Immature natural killer cell (primary cell): ENCODE measurements at places on chromosomes 5 and 9.
A peak's percentile ranks its signal among the peaks of the same experiment; 100 is the strongest.

GRCh38 chr5:27465140-27465539, 426.8 kb upstream of the CDH9 start:
- DNase-seq, result no peak

DNA sequence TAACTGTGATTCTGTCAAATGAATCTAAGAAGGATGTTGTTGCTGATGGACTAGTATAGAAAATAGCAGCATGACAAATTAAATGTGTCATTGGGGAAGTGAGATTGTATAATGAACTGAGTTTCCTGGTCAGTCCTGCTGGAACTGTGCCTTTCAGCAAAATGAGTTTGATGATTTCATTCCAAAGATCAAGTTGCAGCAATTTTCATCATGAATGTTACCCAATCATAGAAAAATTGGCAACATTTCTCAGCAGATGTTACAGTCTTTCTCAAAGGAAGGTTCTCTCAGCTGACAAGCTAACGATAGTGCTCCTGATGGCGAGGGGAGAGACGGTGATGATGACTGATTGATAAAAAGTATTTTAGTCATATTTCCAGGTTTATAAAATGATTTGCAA, 10.7 kb downstream of the PCDHAC2 start:
- no peak for DNase-seq

DNA sequence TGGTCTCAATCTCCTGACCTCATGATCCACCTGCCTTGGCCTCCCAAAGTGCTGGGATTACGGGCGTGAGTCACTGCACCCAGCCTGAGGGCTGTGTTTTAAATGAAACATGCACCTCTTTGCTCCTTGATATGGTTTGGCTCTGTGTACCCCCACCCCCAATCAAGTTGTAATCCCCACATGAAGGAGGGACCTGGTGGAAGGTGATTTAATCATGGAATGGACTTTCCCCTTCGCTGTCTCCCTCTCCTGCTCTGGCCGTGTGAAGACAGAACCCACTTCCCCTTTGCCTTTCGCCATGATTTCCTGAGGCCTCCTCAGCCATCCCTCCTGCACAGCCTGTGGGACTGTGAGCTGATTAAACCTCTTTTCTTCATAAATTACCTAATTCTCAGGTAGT, 12.5 kb upstream of the NOTCH1 start:
- no peak for DNase-seq

GRCh38 chr5:169914766-169915165, 65.5 kb downstream of the INSYN2B start:
- no peak for DNase-seq

DNA sequence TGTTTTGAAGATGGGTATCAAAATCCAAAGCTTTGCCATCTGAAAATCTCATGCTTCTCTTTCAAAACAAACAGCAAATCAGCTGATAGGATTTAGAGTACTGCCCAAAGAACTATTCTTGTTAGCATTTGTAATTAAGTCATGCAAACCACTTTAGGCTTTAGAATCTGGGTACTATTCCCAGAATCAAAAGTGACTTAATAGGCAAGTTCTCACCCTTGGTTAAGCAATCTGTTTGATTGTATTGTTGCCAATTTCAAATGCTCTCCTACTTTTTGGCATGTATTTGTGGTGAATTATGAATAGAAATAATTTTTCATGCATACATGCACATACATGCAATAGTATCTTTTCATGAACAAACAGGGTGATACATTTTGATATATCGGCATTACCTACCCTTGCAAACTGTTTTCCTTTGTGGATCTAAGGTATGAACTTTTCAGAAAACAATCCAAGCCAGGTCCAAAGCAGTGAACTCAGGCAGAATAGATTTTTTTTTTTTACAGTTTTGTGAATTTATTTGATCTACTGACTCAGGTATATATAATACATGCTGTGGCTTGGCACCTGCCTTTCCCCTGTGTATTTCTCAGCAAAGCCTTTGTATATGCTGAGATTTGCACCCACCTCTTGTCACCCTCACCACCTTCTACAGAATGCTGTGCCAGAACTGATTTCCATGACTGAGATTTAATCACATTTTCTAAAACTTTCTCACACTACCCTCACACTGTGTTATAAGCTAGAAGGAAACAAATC, 9.0 kb downstream of the IL33 start:
- DNase-seq, result no peak

DNA sequence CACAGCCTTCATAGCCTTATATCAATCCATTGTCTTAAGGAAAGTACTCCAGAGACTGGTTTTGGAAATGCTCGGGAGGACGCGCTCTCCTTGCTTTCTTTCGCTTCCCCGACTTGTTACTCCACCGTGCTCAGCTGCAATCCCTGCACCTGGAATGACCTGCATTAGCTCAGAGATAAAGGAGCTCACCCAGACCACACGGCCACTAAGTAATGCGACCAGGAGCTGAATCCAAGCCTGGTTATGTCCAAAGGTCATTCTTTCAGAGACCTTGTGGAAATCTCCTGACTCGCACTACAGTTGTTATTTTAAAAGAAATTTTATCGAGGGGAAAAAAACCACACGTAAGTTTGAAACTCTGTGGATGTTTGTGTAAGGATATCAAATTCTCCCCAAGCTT, 135.3 kb upstream of the DPYSL3 start:
- no peak for DNase-seq

DNA sequence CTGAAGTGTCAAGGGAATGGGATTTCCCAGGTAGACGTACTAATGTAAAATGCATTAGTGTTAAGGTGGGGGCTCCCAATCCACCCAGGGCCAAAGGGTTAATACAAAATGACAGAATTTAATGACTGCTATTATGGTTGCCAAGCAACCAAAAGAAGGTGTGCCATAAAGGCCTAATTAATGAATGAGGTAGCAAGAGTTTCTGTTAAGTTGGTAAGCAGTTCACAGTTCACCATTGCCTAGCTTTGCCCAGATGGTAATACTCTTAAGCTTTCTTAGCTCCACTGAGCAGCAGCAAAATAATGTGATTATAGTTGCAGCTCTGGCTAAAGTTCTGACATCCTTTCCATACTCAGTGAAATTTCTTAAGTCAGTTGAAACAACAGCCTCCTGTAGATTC, 211.7 kb downstream of the DENND1A start:
- DNase-seq, result no peak

DNA sequence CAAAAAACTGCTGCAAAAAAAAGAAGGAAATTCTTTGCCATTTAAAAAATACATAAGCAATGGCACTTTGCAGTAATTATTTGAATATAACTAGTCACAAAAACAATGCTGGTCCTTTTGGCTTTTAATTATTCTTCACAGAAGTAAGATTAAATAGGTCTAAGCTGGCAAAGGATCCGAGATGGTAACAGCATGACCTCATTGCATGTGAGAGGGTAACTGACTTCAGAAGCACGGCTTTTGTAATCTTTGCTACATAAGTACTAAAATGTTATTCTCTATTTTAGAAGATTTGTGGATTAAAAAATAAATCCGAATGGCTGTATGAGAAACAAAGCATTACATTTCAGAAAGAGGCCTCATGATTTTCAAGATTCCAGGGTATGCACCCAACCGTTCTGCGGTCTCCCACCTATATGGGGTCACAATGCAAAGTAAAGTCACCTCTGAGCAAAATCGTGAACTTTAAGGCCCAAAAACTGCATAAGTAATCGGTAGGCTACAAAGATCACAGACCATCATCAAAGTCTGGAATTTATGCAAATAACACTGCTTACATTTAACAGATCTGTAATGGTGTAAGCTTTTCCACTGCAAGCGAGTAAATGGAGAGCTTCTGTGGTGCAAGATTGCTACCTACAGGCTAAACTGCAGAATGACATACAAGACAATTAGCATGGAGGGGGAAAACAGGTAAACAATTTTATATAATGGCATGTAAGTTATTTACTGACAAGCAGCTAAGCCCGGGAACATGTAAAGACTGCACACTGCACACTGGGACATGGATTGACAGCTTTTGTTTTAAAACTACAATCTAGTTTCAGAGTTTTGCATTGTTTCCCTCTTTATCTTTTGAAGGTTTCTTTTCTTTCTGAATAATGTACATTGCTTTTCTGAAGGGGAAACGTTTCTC, 231.6 kb downstream of the SLF1 start:
- peak; percentile 12 for DNase-seq

GRCh38 chr5:104569621-104570020, 1007.0 kb upstream of the NUDT12 start:
- DNase-seq, result no peak

DNA sequence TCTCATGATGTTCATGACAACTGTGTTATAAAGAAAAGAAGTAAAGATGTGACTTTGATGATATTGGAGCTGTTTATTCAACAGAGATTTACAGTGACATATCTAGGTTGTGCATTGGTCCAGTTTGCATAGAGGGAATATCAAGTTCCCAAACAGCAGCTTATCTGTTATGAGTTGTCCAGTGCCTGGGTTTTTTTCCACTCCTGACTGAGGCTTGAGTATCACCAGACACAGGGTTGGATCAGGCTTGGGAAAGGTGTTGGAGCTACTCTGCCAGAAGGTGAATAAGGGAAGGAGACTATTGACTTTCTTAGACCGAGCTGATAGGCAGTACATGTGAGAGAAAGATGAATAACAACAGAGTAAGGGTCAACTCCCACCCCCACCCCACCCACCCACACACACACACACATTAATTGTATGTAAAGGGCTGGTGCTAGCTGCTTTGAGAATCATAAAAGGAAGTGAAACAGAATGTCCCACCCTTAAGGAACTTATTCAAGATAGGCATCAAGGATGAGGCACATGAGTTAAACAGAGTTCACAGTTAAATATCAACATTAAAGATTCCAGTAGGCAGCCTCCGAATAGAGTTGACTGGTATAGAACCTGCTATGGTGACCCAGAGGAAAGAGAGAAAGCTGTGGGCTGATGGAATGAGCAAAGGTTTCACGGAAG, 33.0 kb upstream of the RASGRF2 start:
- DNase-seq, result no peak

DNA sequence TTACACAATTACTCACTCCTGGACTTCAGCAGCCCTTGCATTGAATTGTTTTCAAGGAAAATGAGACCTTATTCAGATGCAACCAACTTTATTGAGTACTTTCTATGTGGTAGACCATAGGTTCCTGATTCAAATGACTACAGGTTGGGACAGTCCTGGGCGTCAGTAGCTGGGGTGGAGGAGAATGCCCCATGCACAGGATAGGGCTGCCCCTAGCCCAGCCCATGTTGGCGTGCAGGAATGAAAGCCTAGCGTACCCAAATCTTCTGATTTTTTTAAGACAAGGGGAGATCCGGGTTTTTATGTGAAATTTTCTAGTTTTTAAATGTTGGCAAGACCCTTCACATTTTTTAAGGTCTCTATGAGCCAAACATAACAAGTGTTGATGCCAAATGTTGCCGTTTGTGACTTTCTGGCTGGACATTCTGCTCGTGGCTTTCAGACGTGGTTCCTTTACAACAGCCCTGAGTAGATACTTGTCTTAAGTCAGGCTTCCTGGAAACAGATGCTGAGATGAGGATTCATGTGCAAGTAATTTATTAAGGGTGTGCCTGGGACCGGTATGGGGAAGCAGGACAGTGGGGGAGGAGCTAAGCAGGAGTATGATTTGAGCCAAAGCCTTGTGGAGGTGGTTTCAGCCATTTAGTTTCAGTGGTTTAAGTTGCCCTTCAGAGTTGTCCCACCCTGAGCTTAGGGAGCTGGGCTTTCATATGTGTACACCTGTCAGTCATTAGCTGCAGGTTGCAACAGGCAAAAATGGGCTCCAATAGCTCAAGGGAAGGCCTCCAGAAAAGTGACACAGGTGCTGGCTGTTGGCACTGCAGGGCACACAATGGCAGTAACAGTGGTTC, 154.1 kb downstream of the NTRK2 start:
- no peak for DNase-seq

GRCh38 chr5:140309706-140310249, 6.9 kb upstream of the PFDN1 start:
- DNase-seq, result no peak

DNA sequence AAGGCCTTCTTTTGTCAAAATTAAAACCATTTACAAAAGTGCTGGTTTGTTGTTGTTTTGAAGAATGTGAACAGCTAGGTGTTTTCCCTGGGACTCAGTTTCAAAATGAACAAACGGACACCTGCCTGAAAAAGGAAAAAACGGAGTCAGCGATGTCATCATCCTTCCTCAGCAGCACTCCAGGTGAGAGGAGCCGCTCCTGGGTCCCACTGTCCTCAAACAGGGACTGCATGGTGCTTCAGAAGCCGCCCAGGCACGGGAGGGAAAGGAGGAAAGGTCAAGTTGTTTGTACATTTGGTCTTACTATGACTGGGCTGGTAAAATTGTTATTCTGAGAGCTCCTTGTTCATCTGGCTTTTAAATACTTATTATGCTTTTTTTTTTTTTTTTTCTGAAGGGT, 69.0 kb upstream of the ZSWIM6 start:
- DNase-seq, result no peak

DNA sequence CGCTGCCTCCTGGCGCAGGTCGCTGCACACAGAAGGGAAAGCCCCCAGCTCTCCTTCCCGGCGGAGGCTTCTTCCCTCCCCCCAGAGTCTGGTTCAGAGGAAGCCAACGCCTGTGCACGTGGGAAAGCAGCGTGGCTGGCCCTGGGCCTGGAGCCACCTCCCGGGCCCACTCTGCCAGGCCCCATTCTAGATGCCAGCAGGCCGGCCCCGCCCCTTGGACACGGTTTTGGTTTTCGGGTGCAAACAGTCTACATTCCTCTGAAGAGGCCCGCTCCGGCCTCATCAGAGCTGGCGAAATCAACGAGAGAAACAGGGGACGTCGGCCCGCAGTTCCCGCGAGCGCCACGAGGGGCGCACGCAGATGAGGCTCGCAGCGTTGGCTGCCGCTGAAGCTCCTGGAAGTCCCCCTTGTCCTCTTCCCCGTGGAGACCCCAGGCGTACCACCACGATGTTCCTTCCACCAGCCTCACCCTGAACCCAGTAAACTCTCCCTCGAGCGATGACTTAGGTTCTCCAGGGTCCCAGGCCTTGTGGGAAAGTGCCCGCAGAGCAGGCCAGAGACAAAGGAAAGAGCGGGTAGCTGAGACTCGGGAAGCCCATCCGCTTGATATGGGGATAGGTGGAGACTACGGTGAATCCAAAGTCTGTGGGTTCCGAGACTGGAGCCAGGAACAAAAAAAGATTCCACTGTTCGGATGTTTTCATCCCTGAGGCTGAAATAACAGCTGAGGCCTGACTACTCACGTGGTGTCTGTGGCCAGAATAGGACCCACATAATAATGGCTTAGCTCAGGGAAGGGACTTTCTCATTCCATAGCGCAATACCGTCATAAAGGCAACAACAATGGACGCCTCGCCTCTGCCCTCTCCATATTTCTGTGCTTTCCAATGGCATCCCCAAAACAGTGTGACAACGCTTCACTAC, 64.2 kb downstream of the KLF4 start:
- DNase-seq, result peak; percentile 29

GRCh38 chr5:160453751-160454150, 32.1 kb downstream of the PTTG1 start:
- no peak for DNase-seq

GRCh38 chr9:128683340-128684064, 5.5 kb upstream of the SET start:
- peak; percentile 33 for DNase-seq
